ENCODE measurements at places on chromosomes 5 and 9.
A peak's percentile ranks its signal among the peaks of the same experiment; 100 is the strongest.

- no peak for DNase-seq
These were observed 11.6 kb downstream of the AGPAT2 start for GRCh38 chr9:136675477-136676296.

- DNase-seq = peak; percentile 76
These were observed 209.4 kb downstream of the PIK3R1 start for GRCh38 chr5:68424799-68425537.

DNA sequence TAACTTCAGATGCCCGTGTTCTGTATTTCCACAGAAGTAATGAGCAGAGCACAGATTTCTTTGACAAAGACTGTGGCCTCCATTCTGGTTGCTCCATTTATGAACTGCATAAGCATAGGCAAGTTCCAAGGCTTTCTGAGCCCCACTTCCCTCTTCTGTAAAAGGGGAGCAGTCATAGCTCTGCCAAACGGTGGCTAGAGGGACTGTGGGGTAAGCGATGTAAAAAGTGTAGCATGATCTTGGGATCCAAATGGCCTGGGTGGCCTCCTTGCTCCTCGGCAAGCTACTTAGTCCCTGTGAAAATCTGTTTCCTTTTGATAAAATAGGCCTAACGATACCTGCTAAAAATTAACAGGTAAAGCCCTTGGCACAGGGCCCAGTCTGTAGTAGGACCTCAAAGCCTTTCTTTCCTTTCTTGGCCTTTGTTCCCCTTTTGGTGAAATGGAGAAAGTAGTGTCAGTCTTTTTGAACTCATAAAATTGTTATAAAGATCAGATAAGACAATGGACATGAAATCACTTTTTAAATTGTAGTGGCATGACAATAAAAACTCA lies 646.6 kb downstream of the ACTL7B start:
- no peak for DNase-seq

DNA sequence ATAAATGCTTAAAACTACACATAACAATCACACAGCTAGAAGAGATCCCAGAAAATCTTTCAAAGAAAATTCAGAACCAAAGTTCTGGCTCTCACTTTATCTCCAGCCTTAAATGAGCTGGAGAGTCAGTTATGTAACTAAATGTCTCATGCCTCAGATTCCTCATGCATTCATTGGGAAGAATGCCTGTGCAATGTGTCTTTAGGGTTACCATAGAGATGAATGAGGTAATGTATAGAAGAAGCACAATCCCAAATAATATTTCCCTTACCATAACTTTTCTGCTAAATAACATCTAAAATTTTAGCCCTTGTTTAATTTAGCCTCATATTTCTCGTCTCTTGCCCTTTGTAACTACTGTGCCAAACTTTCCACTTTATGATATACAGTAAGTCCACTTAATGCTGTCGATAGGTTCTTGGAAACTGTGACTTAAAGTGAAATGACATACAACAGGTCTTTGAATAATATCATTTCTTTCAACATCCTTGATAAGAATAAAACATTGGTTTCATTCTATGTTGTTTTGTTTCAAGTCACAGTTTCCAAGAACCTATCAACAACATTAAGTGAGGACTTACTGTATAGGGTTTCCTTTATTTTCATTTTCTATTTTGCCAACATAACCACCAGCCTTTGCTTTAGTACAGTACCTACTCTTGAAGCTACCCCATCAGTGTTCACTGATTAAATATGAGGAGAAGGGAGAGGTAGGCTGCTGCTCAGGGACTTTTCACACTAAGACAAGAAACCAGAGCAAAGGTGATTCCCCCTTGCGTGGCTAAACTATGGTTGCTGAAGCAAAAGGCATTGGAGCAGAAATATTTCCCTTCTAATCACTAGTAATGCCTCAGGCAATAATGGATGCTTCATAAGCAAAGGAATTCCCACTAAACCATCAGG lies 295.7 kb upstream of the PTGER4 start:
- no peak for DNase-seq

DNA sequence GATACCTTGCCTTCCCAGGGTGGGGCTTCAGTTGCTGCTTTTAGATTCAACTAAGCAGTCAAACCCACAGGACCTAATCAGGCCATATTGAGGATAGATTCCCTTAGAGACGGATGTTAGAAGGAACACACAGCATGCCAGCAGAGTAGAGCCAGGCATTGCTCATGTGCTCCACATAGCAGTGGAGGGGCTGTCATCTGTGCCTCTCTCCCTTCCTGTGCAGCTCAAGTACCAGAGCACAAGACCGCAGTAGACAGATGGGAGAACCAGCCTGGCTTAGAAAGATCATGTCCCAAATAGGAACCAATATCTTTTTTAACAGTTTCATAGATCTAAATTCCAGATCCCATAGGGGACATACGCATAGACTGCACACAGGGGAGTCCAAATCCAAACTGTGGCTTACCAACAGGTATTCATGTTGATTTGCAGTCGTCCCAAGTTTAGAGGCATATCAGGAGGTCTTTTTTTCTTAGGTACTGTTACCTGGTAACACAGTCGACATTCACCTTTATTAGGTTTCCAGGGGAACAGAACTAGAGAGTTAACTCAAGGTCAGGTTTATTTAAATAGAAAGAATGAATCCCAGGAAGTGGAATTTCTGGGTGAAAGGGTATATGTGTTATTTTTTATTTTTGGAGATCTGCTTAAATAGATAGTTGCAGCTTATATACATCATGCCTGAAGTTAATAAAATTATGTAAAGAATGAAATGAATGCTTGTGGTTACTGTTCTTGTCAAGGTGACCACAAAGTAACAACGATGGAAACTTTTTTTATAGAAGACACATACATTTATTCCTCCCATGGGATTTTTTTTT lies 43.5 kb upstream of the PCAT7 start:
- no peak for DNase-seq

- DNase-seq = no peak
These were observed 29.3 kb downstream of the RCL1 start for GRCh38 chr9:4822057-4822456.

DNA sequence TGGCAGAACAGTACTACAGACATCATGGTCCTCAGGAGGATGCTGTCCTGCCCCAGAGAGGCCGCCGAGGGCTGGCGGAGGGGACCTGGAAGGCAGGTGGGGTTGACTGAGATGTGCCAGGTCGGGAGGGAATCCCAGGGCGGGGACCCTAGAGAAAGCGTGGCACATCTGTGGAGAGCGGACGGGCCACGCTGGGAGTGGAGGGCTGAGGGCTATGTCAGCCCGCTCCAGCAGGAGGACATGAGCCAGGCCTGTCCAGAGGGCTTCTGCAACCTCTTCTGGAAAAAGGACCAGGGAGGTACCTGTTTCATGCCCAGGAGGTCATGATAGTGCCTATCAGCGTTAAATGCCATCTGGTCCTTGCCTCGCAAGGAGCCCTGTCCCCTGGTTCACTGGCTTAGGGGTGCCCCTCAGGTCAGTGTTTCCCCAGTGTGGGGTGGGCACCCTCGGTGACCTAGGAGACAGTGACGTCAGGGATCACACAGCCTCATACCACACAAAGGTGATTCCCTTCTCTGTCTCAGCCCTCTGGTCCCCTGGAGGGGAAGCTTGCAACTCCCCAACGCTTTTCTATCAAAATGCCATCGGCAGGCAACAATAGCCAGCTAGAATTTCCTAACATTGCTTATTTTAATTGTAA lies 103.6 kb upstream of the IER5L start:
- DNase-seq = no peak

DNA sequence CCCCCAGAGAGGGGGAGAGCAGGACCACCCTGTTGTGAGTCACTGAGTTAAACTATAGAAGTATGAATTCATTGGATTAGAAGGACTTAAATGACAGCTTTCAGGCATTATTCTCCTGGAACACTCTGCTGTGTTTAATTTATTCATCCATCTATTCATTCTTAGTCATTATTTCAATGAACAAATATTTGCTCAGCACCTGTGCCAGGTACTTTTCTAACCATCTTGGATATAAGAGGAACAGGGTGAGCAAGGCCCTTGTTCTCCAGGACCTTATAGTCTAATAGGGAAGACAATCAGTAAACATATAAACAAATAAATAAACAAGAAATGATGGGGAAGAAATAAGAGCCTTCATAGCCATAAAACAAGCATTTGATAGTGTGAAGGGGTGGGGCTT lies 483.9 kb upstream of the BRINP1 start:
- no peak for DNase-seq

DNA sequence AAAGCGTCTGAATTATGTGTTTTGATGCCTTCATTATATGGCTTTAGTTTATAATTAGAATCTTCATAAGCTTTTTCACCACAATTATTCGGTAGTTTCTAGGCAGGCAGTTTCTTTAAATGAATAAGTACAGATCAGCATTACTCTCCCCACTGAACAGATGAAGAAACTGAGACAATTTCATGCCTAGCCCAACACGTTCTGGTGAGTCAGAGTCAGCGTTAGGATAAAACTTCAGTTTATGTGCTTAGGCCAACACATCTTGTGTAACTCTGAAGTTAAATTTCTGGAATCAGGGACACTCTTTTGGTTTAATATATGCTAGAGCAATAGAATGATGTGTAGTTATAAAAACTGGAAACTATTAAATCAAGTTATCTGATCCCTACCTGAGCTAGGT lies 186.7 kb upstream of the ELL2 start:
- DNase-seq = no peak

GRCh38 chr5:52469835-52470234 lies 317.9 kb upstream of the ITGA1 start:
- DNase-seq = peak; percentile 85

DNA sequence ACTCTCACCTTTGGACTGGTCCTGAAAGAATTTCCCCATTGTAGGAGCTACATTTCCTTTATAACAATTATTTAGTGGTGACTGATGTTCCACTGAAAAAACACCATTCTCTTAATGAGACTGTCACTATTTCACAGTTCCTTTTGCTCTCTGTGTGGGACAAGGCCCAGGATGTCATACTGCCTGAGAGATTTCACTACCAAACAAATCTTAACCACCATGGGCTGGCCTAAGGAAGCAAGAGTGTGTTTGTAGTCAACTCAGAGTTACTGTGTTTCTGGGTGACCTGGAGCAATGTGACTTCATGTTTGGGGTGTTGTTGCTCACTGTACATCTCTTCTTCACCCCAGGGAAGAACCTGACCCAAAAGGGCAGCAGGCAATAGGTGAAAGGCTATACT lies 50.1 kb upstream of the ZNF608 start:
- DNase-seq = no peak

GRCh38 chr5:51986733-51987132 lies 603.5 kb downstream of the ISL1 start:
- no peak for DNase-seq
